Left renal pelvis (tissue), 4 donors: ENCODE measurements at places on chromosomes 5 and 9. TPM values are rescaled to one million over a fixed set of nuclear protein-coding genes. Genes with fewer than 3 reads are reported as not detected.
A peak's percentile ranks its signal among the peaks of the same experiment; 100 is the strongest.

FST gene
- 37.9 TPM for polyA plus RNA-seq

RETREG1 gene
- 40.9 TPM for polyA plus RNA-seq

DNA sequence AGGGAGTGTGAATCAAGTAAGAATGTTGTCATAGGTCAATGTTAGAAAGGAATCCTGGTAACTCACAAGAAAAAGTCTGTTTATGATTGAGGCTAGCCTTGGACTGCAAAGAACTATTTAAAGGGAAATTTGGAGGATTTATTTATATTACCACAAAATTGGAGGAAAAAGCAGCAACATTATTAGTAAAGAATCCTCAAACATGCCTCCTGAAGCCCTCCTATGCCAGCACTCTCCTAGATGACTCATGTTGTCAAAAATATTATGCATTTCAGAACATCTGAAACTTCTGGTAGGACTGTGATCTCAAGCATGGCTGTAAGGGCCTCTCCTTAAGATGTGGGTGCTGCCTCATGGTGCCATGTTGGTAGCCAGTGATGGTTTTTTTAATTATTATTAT lies 628.5 kb downstream of the CHSY3 start:
- DNase-seq: no peak

- DNase-seq: peak; percentile 63
Measured at GRCh38 chr5:143404416-143405062, 1.1 kb upstream of the NR3C1 start.

GRCh38 chr5:66356011-66356565 lies 212.0 kb downstream of the SREK1 start:
- no peak for DNase-seq

TUSC1 gene
- polyA plus RNA-seq: 19.5 TPM

GRCh38 chr9:80094176-80094771 lies 522.5 kb downstream of the TLE4 start:
- no peak for DNase-seq

C9orf153 gene
- polyA plus RNA-seq: 0.09 TPM

- DNase-seq: no peak
Measured at GRCh38 chr9:81499594-81499993, 189.8 kb downstream of the TLE1 start.

COL15A1 gene
- polyA plus RNA-seq: 29.8 TPM

- no peak for DNase-seq
Measured at GRCh38 chr5:148825716-148826052, 727 bp upstream of the ADRB2 start.

DNA sequence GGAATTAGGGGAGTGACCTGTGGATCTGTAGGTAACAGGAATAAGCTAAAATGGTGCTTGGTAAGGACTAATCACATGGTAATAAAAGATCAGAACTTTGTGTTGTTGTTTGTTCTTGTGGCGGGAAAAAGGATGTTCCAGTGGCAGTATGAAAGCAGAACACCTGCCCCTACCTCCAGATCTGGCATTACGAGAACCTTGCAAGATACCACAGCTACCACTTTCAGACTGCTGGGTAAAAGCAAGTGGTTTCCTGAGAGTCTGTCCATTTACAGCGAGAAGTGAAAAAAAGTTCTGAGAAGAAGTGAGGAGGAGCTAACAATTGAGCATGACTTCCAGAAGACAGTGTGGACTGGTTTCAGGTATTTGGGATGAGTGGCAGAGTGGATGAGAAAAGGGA lies 252.5 kb downstream of the TLE4 start:
- DNase-seq: no peak

PCDHB13 gene
- polyA plus RNA-seq: 6.1 TPM
